ENCODE measurements at places on chromosomes 7 and 10.

DNA sequence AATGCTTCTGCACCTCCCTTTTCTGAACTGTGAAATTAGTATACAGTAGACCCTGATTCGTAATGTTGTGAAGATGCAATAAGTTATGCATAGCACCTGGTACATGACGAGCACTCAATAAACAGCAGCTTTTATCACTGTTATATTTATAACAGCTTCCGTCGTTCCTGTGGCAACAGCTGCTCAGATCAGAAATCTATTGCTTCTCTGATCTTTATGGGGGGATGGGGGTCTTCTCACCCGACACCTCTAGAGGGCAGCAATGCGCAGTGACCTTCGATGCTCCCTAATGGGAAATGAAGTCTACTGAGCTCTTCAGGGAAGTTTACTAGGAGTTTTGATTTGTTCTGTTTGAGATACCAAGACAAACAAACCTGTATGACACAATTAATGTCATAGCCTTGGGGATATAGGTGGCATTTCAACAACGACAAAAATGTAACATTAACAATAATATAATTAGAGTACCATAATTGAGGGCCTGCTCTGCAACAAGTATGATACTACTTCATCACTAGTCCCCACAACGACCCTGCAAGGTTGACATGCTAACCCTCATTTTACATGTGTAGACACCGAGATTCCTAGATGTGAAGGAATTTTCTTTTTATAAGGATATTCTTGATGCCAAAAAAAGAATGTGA lies 289.6 kb downstream of the SFMBT2 start:
- DNase-seq, result no peak

DNA sequence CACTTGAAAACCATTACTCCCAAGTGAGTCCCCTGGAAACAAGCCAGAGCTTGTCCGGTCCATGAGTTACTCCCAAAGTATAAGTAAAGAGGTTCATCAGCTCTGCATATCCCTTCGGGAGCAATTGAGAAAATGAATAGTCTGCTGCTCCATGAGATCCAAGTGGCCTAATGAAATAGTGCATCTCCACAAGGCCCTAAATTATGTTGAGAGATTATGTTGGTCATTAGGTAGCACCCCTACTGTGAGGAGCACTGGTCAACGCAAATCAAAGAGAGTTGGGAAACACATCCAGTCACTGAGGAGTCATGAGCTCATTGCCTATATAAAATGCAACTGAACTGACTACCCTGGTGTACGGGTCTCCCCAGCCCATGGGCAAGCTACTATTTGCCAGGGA lies 205.5 kb upstream of the AOAH start:
- no peak for DNase-seq

DNA sequence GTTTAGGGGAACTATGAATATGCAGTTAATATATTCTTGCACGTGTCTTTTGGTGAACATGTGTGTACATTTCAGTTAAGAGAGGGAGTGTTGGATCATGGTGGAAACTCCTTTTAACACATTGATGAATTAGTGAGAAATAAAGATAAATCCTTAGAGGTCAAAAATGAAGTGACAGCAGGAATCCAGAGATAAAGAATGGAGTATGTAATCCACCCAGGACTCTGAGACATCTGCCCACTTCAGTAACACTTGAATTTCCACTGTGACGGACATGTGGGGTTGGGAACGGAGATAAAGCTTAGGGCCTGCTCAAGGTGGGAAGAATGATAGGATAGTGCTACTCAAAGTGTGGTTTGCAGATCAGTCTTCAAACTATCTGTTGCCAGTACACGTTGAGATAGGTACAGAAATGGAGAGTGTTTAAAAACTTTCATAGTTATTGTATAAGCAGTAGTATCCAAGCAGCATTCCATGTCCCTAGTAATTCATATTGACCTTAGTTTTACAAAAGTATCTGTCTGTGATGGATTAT lies 6.6 kb upstream of the RELN start:
- DNase-seq, result no peak

DNA sequence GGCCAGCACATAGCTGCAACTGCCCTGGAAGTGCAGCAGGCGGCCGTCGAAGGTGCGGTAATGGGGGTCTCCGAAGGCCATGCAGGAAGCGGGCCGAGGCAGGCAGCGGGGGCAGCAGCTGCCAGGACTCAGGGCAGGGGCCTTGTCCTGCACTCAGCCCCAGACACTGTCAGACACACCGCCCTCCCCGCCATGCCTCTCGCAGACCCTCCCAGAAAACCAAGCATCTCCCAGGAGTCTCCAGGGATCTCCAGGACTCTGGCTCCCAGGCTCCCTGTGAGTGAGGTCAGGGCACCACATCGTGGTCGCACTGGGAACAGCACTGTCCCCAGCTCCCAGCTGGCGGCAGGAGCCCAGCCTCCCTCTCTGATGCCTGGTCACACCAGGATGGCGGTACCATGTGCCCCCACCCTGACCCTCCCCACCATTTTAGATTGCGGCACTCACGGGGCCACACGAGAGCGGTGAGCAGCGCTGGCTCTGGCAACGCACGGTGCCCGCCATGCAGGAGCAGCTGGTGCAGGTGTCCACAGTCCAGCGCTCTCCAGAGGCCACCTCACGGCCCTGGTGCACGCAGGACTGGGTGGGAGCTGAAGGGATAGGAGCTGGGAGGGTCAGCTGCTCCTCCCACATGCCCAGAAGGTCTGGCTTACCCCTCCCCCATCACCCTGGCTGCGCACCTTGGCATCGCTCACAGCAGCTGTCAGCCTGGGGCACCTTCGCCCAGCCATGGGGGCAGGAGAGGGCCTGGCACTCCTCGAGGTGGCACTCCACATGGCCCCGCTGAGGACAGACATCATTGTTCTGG lies 17.5 kb downstream of the ATP6V1F start:
- DNase-seq, result no peak

GRCh38 chr10:21487416-21488180 lies 37.9 kb downstream of the SKIDA1 start:
- no peak for DNase-seq

GRCh38 chr10:125037145-125037877 lies 95.4 kb downstream of the ZRANB1 start:
- no peak for DNase-seq

DNA sequence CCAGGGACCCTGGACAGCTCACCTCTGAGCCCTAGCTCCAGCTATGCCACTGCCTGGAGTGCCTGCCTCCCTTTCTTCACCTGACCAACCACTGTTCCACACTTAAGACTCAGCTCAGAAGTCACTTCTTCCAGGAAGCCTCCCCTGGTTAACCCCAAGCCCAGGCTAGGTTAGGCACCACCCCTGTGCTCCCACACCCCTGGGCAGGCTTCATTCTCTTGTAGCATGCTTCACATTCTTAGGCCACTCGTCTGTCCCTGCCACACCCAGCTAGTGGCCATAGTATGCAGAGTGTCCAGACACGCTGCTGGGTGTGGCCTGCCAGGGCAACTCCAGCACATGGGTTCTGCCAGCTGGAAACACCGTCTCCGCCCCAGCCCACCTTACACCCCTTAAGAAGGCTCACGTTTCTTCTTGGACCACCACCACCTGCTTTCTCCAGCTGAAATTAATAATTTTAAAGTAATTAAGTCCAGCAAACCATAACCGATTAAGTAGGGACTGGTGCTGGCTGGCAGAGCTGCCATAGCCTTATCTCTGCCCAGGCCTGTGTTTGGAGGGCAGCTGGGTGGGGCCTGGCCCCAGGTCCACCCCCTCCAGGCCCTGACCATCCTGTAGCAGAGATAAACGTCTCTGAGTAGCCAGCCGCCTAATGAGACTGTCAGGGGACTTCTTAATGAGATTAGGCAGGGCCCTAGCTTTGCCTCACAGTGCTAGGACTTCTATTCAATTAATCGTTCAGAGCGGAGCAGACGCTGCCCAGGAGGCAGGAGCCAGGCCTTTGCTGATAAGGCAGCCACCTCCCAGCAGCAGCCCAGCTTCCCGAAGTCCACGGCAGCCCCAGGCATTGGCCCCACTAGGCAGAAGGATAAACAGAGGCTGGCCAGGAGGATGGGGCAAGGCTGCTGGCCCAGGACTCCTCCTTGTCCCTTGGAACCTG lies 20.5 kb downstream of the GRID1 start:
- DNase-seq, result no peak

DNA sequence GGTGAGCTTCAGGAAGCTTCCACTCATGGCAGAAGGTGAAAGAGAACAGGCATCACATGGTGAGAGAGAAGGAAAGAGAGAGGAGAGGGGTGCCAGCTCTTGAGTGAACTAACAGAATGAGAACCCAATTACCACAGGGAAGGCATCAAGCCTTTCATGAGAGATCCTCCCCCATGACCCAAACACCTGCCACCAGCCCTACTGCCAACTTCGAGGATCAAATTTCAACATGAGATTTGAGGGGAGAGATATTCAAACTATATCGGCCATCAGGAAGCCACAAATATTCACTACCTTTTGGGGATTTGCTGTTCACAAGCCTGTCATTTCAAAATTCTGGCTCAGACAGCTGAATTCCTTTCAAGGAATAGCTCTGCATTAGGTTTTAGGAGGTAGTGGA lies 39.9 kb upstream of the SMNDC1 start:
- DNase-seq, result no peak

DNA sequence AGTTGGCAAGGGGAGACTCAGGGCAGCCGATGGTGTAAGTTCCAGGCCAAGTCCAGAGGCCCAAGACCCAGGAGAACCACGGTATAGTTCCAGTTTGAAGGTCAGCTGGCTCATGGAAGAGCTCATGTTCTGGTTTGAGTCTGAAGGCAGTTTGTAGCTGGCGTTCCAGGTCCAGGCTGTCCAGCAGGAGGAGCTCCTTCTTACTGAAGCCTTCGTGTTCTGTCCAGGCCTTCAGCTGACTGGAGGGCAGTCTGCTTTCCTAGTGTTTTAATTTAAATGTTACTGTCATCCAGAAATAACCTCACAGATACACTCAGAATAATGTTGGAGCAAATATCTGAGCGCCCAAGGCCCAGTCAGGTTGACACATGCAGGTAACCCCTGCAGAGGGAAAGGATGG lies 4.2 kb downstream of the SUN1 start:
- DNase-seq, result no peak

GRCh38 chr7:137611606-137612005 lies 235.2 kb downstream of the DGKI start:
- DNase-seq, result no peak

DNA sequence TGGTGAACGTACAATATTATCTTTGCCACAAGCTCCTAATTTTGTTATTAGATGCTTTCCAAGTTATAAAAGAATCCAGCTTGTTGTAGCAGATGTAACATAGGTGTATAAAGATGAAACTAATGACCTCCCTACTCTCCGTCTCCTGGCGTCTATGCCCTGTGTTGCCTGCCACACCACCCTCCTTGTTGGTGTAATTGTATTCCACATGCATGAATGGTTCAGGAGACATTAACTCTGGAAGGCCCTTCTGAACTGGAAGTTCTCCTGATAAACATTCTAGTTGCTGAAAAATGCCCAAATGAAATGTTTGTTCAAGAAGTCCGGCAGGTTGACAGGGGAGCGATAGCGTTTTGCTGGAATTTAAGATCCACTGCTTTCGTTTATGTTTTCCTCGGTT lies 53.9 kb upstream of the SEPHS1 start:
- no peak for DNase-seq

DNA sequence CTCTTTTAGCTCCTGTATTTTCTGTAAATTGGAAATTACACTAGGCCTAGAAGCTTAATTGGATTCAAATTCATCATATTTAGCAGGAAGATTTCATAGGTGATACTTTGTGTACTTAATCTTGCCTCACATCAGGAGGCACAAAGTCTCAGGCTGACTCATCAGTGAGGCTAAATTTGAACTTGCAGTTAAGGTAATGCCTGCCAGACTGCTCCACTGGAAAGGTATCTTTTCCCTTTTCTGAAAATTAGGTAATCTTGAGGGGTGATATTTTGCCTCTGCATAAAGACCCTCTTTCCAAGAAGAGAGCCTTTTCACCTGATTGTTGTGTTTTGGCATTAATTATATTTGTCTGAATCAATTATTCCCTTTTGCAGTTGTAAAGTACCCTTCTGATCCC lies 14.6 kb downstream of the PPIA start:
- no peak for DNase-seq

DNA sequence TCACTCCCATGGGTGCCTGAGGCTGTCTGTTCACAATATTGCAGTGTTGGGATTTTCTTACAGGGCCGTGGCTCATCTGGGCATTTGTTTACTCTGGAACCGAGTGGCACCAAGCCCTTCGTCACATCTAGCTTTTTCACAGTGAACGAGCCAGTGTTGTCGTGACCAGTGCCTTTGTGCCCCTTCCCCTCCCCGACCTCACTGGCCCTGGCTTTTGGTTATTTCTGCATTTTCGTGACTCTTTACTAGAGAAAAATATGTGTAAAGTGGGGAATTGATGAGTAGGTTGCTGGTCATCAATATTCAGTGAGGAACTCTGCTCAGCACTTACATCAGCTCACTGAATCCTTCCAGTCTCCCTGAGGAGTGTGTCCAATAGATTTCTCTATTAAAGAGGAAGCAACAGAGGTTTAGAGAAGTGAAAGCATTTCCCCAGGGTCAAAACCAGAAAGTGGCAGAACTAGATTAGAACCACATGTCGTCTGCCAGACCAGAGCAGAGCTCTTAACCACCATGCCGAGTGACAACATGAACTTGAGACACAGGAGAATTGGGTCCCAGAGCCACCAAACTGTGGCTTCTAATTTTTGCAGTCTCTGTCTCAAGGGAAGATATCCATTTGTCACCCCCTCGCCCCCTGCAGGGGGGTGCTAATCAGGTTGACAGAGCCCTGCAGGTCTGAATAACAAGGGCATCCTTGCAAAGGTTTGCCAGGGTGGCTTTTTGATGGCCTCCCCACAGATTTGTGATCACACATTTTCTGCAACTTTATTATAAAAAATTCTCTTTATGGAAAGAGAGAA lies 125.3 kb downstream of the CHN2 start:
- no peak for DNase-seq

GRCh38 chr7:1555046-1555812 lies 776 bp downstream of the TMEM184A start:
- no peak for DNase-seq

DNA sequence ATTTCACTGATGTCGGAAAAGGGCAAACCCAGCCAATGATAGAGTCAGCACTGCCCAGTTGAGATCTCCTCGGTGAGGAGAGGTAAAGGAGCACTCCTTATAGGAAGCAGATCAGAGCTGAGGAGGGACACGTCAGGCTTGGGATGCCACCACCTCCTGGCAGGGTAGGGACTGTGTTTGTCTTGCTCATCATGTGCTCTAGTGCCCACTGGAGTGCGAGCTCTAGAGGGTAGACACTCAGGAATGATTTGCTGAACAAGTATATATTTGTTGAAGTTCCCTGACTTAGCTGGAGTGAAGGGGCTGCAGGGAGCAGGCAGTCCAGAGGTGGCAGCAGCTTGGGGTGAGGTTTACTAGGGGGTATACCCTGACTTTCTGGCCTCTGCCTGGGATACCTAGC lies 146.5 kb downstream of the NOC3L start:
- no peak for DNase-seq

DNA sequence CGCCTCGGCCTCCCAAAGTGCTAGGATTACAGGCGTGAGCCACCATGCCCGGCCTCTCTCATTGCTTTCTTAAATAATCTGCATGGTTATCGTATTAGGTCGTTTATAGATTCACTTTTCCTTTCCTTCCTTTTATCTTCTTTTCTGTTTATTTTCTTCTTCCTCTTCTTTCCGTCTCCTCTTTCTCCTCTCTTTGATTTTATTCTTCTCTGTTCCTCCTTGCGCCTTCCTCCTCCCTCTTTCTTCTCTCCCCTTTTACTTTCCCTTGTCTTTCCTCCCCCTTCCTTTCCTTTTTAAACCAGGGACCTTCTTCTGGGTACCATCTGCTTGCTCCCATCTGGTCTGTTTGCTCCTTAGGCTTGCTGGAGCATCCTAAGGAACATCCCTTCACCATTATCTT lies 18.6 kb downstream of the MLLT10 start:
- no peak for DNase-seq

Data from omental fat pad (tissue), 4 donors.